Stimulated activated CD4-positive, alpha-beta T cell treated with anti-CD3 and anti-CD28 coated beads, Interleukin-1b, Interleukin-23, amount 100 ng/mL, for 48 hours (primary cell): ENCODE measurements at places on chromosomes 2 and 18.

GRCh38 chr2:138071720-138072719 lies 107.7 kb downstream of the HNMT start:
- no peak for DNase-seq

- DNase-seq = peak; percentile 89
These were observed 17.1 kb downstream of the ARHGAP25 start for GRCh38 chr2:68751397-68752339.

DNA sequence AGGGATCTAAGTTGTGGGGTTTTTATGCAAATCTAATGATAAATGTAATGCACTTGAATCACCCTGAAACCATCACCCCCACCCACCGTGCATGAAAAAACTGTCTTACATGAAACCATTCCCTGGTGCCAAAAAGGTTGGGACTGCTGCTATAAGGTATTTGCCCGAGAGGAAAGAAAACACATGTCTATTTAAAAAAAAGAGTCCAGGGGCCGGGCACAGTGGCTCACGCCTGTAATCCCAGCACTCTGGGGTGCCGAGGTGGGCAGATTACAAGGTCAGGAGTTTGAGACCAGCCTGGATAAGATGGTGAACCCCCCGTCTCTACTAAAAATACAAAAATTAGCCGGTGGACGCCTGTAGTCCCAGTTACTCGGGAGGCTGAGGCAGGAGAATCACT lies 1372.8 kb upstream of the CDH2 start:
- no peak for DNase-seq

DNA sequence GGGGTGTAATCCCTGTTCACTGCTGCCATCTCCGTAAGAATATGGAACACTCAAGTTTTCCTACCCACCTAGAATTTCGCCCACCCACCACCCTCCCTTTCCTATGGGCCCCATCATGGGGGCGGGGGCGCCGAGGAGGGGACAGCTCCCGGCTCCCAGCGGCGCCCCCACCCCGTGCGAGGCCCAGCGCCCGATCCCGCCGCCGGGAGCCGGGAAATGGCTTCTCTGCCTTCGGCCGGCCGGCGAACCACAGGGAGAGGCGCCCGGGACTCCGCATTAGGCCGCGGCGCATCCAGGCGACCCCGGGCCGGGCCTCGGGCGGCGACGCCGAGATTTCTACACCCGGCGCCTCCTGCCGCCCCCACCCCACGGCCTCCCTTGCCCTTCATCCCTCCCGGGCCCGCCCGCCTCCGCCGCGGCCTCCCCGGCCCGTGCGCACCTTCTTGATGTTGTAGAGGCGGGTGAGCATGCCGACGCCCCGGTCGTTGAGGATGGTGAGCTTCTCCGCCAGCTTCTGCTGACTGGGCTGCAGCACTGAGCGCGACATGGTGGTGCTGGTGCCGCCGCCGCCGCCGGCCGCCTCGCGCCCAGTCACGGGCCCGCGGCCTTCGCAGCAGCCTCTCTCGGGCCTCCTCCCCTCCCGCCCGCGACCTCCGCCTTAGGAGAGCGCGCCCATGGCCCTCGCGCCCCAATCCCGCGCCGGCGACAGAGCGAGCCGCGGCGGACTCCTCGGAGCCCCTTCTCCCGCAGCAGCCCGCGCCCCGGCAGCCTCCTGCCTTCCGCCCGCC lies 510 bp downstream of the NCKAP1 start:
- DNase-seq = peak; percentile 41

DNA sequence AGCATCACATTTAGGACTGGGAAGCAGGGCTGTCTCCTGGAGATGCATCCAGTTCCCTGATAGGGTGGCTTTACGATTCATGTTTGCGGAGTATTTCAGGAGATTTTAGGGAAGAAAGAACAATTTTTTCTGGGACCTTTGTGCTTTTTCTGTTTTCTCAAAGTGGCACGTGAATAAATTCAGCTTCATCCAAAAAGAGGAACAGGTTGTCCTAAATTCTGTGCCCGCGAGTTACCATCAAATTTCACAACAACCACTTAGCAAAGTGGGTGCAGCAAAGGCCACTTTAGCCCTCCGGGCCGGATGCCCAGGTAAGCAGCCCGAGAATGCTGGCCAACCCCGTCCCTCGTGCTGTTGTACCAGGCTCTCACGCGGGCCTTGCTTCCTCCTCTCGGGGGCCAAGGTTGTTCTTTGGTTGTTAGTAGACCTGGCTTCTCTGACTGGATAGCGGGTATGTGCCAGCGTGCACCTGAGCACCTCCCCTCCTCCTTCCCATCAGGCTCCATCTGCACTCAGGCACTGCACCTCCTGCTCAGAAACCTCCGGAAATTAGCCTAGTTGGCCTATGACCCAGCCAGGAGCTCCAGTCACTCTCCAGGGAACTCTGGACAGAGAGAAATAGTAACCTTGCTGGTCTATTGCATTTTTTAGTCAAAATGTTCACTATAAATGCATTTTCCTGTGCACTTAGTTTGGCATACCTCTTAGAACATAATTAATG lies 83.0 kb downstream of the CMPK2 start:
- no peak for DNase-seq

- no peak for DNase-seq
These were observed 95.0 kb downstream of the MAPRE2 start for GRCh38 chr18:35136248-35136647.

GRCh38 chr2:218257390-218257981 lies 3.3 kb upstream of the GPBAR1 start:
- DNase-seq = peak; percentile 77

- no peak for DNase-seq
These were observed 33.2 kb downstream of the AQP4 start for GRCh38 chr18:26832302-26832701.

DNA sequence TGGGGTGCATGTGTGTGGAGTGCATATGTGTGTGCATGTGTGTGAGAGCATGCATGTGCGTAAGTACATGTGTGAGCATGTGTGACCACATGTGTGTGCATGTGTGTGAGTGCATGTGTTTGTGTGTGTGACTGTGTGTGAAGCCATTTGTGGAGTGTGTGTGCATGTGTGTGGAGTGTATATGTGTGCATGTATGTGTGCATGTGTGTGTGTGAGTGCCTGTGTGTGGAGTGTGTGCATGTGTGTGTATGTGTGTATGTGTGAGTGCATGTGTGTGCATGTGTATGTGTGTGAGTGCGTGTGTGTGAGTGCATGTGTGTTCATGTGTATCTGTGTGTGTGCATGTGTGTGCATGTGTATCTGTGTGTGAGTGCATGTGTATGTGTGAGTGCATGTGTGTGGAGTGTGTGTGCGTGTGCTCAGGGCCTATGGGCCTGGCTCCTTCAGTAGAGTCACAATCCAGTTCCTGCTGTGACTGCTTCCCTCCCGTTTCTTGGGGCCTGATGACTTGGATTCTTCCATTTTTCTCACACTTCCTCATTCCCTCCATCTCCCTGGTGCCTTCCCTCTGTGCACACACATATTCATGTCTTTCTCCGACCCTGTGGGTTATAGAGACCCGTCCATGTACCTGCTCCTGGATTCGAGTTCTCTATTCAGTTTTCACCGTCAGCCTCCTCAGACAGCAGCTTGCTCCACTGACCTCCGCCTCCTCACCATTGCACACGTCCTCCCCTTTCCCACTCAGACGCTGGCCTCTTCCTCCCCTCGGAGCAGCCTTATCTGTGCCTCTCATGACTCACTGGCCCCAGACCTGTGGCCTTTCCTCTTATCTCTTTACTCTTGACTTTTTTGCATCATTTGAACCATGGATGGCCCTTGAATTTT lies 25.2 kb downstream of the TOGARAM2 start:
- DNase-seq = no peak

GRCh38 chr2:107735201-107735600 lies 91.5 kb upstream of the RGPD4 start:
- DNase-seq = no peak

DNA sequence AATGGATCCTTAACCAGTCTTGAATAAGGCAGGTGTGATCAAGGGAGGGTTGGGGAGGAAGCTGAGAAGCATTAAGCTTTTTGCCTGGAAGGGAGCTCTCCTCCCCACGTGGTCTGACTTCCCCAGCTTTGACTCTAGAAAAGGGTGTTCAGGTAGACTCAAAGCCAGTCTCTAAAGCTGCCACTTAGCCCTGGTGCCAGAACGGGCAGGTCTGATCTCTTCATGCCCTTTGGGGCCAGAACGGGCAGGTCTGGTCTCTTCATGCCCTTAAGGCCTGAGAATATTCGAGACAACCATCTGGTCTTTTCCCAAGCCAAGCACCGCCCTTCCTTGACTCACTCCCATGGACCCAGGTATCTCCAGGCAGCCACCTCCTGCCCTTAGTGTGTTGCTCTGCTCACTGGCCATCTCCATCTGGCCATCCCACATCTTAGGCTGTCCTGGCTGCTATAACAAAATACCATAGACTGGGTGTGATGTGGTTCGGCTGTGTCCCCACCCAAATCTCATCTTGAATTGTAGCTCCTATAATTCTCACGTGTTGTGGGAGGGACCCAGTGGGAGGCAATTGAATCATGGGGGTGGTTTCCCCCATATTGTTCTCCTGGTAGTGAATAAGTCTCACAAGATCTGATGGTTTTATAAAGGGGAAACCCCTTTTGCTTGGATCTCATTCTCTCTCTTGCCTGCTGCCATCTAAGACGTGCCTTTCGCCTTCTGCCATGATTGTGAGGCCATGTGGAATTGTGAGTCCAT lies 59.4 kb downstream of the SNORC start:
- DNase-seq = no peak

DNA sequence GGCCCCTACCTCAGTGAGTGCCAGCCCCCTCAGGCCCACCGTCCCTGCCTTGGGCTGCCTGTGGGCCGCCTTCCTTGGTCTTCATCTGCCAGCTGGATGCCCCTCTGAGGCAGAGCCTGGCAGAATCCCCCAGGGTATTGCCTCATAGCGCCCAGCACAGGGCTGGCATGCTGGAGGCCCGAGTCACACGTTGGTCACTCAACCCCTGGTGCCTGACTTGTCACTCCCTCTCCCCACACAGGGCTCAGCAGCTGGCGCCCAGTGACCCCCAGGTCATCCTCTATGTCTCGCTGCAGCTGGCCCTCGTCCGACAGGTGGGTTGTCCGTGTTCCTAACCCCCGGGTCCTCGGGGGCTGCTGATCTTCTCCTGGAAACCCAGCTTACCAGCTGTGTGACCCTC lies 108.4 kb upstream of the MCFD2 start:
- no peak for DNase-seq

GRCh38 chr18:2894131-2894840 lies 47.5 kb downstream of the EMILIN2 start:
- DNase-seq = no peak

GRCh38 chr18:66826211-66826610 lies 222.3 kb upstream of the CDH19 start:
- no peak for DNase-seq

- no peak for DNase-seq
These were observed 50.3 kb upstream of the RGPD4 start for GRCh38 chr2:107776362-107776761.

- peak; percentile 52 for DNase-seq
These were observed 3.3 kb upstream of the ACTR3 start for GRCh38 chr2:113886479-113887008.

GRCh38 chr2:239318790-239319661 lies 81.8 kb downstream of the HDAC4 start:
- DNase-seq = no peak

DNA sequence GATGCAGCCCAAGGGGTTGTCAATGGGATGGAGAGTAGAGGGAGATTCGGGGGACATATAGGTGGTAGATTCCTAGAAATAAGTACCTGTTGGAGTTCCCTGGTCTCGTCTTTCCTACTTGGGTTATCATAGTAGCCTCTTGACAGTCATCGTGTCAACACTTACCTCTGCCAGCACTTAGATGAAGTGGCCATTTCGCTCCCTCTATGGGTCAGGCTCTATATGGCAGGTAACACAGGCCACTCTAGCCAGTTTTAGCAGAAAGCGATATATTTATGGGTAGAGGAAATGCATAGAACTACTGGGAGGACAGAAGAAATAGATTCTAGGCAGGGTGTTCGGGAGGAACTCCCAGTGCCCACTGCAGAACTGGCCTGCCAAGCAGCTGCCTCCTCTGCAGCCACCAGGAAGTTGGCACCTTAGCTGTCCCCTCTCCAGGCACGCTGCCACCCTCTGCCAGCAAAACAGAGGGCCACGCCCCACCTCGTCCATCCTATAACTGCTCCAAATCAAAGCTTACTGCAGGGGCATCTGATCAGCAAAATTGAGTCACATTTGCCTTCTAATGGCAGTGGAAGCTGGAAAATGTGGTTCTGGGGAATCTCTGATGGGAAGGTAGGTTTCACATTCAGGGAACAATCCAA lies 181.3 kb downstream of the INSIG2 start:
- DNase-seq = no peak

DNA sequence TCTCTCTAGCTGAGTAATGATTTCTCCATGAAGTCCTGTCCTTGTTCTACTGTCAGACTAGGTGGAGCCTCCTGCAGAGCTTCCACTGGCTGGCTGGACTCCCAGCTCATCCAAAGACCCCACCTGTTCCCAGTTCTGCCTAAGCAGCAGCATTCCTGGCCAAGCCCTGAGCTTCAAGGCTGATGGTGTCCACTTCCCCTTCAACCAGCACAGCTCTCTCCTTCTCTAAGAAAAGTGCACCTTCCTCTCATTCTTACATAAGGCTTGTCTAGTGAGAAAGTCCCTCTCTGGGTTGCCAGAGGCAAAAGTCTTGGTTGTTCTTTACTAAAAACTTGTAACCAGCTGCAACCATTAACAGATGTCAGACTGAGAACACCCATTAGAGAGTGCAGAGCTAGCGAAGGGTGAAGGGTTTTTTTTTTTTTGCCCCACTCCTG lies 58.9 kb downstream of the CXCR4 start:
- DNase-seq = no peak

- no peak for DNase-seq
These were observed 873.7 kb downstream of the CNTNAP5 start for GRCh38 chr2:124898827-124899226.

DNA sequence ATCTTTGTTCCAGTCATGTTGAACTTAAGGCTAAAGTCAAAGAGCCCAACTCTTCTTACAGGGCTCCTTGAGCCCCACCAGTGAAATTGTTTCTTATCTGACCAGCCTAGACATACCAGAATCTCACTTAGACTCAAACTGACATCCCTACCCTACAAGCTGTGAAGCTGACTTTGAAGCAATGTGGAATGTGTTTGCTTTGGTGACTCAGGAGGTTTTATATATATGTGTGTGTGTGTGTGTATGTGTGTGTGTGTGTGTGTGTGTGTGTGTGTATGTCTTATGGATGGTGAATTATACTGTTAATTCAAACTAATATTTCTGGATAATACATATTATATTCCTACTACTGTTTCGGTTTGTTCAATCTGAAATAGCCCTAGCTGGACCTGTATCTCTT lies 67.3 kb downstream of the CAMKMT start:
- no peak for DNase-seq
